ENCODE measurements at places on chromosomes 7 and 10.

GRCh38 chr7:100017300-100017699 is 1.9 kb downstream of the ZKSCAN1 start:
- DNase-seq: no peak

GRCh38 chr7:130489140-130489983 is 2.5 kb upstream of the MEST start:
- DNase-seq: peak; percentile 65

- no peak for DNase-seq
Measured at GRCh38 chr10:79468841-79469585, 23.6 kb upstream of the ZCCHC24 start.

DNA sequence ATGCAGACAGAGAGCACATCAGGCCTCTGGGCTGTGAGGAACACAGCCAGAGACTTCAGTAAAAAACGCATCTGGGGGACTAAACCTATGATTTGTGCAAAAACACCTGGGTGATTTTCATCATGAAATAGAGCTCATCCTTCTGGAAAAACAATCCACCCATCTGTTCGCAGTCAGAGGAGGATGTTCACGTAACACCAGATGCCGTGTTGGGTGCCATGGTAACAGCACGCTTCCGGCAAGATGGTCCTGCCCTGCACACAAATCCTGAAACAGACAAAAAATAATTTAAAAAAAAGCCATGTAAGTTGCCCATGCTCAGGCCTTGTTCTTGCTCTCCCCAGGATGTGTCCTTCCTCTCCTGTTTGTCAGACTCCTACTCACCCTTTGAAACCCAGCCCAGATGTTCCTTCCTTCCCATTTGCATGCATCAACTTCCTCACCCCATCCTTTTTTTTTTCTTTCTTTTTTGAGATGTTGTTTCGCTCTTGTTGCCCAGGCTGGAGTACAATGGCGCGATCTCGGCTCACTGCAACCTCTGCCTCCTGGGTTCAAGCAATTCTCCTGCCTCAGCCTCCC is 28.3 kb upstream of the GNA12 start:
- DNase-seq: no peak

DNA sequence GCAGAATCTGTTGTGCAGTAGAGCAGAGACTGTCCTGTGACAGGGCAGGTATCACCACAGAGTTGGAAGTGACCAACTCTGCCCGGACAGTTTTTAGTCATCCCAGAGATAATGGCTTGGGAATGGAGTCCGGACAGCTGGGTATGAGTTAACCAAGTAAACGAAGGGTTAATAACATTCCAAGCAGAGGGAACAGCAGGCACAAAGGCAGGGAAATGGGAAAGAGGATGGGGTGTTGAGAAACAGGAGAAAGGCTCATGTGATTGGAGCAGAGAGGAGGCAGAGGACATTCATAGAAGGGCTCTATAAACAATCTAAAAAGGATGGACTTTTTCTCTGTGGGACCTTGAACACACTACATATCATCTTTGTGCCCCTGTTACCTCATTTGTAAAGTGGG is 132.2 kb upstream of the YAE1 start:
- no peak for DNase-seq

DNA sequence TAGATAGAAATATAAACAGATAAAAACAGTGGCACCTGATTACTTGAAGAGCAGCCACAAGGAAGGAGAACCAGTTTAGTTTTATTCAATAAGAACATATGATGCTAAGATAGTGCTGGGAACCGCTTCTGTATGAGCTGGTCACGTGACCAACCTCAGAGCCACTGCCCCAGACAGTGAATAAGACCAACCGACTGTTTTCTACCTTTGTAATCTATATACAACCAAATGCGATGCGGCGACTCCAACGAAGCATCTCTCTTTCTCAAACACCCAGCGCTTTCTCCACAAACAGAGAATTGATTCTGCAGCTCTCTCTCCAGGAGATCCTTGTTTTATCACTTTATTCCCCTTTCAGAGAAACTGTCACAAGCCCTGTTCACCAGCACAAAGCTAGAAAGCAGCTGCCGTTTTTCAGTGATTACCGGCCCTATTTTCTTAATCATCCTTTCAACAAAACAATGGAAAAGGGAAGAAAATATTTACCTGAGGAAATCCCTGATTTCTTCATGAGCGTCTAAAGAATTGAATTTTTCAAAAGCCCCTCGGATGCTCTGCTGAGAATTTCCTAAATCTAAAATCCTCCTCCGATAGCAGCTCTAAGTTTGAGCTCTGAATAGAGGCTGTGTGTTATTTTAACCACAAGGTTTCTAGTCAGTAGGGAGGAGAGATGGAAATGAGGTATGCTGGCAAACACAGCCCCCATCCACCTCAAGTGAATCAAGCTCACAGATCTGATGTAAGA is 55.7 kb upstream of the JCAD start:
- DNase-seq: peak; percentile 41

GRCh38 chr7:36871863-36872262 is 147.6 kb upstream of the AOAH start:
- no peak for DNase-seq

- no peak for DNase-seq
Measured at GRCh38 chr7:80640846-80641245, 2.4 kb downstream of the CD36 start.

DNA sequence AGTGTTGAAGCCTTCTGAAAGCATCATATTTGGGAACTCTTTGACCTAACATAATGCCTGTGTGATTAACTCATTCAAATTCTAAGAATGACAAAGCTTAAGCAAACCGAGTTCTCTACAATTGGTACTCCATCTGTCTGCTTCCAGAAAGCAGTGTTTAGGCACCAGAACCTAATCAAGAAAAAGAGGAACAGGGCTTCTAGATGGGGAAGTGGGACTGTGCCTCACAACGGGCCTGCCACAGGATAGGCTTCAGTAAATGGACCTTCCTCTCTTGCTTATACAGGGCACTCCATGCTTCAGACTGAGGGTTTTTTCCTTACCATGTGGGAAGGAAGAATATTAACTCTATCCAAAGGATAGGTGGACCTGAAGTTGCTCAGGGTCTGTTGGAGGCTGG is 808.1 kb downstream of the XPNPEP1 start:
- no peak for DNase-seq

DNA sequence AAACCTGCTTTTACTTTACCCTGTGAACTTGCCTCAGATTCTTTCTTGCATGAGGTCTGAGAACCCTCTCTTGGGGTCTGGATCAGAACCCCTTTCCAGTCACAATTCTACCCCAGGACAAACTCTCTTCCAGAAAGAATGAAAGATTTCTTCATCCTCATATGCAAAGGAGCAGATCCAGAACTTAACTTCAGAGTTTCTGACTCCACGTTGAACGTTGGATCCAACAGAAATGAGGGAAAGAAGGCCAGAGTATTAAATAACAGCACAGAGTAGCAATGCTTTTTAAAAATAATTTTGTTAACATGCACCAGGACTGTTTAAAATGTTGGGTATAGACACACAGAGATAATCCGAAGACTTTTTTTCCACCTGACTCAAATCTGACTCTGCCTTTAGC is 632.9 kb upstream of the AUTS2 start:
- no peak for DNase-seq

GRCh38 chr7:116399819-116400218 is 99.7 kb upstream of the CAV2 start:
- DNase-seq: no peak

DNA sequence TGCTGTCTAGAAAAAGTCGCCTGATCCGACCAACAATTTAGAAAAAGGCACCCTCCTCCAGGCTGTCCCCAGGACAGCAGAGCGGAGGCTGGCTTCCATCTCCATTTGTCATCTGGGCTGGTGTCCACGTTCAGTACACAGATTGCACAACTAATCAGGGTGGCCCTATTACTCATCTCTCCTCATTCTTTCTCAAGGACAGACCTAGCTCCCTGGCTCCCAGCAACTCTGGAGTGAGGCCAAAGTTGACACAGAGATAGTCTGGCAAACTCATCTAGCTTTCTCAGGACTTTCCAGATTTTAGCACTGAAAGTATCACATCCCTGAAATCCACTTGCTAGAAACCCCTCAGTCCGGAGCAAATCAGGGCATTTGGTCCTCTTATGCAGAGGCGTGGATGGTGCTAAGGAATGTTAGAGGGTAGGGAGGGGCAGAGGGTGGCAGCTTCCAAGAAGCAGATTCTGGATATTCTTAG is 75.1 kb downstream of the DNAH11 start:
- DNase-seq: peak; percentile 7

- no peak for DNase-seq
Measured at GRCh38 chr10:12583891-12584595, 234.7 kb downstream of the CAMK1D start.

DNA sequence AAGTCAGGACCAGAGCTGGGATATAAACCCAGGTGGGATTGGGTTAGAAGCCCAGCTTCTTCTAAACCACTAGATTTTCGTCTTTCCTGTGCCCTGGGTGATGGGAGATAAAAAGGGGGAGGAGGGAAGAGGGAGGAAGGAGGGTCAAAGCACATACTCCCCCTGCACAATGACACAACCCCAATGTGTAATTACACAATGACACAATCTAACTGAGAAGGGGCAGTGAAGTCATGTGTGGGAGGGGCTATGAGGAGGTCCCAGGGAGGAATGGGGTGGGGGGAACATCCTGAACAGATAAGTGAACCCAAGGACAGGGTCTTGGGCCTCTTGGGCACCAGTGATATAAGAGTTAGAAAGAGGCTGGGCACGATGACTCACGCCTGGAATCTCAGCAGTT is 44.5 kb downstream of the TECTB start:
- no peak for DNase-seq

- no peak for DNase-seq
Measured at GRCh38 chr7:45225948-45226335, 68.4 kb downstream of the RAMP3 start.

- DNase-seq: peak; percentile 72
Measured at GRCh38 chr7:11343818-11344413, 370.2 kb downstream of the PHF14 start.

DNA sequence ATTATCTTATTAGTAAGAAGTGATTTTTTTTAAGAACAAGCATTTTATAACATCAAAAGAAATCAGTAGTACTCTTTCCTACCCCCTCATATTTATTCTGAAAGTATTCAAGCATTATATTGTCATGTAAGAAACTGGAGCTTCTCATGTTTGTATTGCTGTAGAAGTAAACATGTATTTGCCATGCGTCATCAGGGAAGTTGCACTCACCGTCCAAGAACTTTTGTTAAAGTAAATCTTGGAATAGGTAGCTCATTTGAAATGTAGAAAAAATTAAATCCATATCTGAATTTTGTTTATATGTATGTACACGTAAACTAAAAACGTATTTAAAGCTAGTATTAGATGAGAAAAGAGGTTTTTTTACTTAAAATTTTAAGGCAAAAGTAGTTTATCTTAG is 96.8 kb downstream of the PTEN start:
- DNase-seq: no peak

DNA sequence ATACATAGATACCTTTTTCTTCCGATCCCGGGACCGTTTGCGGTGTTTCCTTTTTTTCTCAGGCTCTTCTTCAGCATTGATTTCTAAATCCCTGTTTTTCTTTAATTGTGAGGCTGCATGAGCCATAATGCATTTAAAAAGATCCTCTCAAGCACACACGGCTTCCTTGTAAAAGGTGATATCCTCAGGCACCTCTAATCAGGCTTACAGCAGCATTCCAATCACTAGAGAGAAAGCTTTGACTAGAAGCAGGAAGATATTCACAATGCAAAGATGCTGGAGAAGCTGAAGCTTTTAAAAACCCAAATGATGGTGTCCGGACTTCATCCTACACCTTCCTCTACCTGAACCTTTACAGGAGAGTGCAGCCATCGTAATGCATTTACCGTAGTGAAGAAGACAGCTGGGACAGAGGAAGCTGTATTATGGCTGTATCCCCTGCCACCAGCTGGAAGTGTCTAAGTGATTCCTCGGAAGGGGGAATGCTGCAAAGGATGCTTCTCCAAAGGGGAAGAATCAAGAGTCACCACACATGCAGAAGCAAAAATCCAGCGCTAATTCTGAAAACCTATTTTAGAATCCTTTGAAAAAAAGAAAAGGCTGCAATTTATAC is at the start of gene ANK3:
Gene ANK3 (minus strand): TSS at position 463 of the 613 bp plus-strand sequence. CDS start 337 bp downstream, at position 126.
- no peak for DNase-seq

GRCh38 chr10:60798031-60798430 is 19.8 kb downstream of the CDK1 start:
- DNase-seq: no peak

Measured in lung (tissue), 17 donors.